Right ventricle myocardium inferior (tissue), 1 donor: ENCODE measurements at places on chromosomes 13 and 19. TPM values are rescaled to one million over a fixed set of nuclear protein-coding genes. Genes with fewer than 3 reads are reported as not detected.

Gene COQ8B
- 37.4 TPM for total RNA-seq

Gene ZNF358
- total RNA-seq = 89.6 TPM

Gene ZNF723
- not detected for total RNA-seq

Gene ATP4A
- total RNA-seq = not detected

Gene NOVA2
- total RNA-seq = 5.3 TPM

Gene GPR12
- 0.19 TPM for total RNA-seq

Gene PSG6
- not detected for total RNA-seq

Gene IGFL1
- total RNA-seq = not detected

- DNase-seq = no peak
These were observed 746.6 kb downstream of the UQCRFS1 start for GRCh38 chr19:28466107-28467045.

- no peak for DNase-seq
These were observed 64.9 kb downstream of the RFC3 start for GRCh38 chr13:33882804-33883203.

- DNase-seq = no peak
These were observed 792.6 kb upstream of the ATXN8OS start for GRCh38 chr13:69315039-69315438.

DNA sequence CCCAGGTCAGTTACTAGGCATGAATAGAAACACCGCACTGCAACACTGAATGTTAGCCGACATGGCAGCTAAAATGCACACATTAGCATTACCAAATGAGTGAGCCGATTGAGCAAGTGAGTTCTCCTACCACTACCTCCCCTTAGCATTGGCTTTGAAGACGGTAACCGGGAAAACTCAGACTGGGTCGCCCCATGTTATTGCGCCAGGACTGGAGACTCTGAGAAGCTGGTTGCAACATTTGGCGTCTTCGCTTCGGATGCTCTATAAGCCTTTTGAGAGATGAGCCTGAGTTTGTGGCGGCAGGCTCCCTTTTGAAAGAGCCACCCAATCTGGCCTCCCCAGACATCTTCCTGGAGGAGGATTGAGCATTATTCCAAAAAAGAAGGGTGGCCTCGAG is 68.5 kb upstream of the POMP start:
- DNase-seq = no peak
